ENCODE measurements at places on chromosomes 16 and 17.

DNA sequence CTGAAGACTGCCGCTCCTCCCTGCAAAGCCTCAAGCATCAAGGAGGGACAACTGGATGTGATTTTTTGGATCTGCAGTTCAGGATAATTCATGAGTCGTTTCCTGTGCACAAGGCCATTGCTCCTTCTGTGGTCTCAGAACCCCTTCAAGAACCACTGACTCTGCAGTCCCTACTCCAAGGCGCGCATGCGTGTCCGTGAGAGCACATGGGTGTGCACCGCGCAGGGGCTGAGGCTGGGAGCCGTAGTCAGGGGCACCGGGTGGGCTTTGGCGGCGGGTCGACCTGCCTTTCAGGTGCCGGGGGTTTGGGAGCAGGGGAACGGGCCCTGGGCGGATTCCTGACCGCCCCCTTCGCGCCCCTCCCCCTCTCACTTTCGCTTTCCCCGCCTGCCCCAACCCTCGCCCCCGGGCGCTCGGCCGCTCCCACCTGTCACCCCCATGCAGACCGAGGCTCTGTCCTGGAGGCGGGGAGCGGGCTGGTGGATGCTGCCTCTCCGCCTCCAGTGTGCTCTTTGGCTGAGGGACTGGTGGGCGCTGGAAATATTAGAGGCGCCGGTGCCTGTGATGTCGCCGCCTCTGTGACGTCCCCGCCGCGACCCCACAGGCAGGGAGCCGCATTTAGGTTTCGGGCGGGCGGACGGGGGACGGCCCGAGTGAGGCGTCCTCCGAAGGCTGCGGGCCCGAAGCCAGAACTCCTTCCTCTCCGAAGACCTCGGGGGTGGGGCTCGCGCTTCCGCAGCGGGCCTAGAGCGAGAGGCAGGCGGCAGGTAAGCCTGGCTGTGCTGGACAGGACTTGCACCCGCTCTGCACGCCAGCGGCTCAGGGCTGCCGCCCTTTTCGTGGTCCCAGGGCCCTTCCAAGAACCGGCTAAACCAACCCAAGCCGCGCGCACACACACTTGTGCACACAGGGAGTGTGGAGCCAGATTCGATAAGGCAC is at the start of gene SPATA32:
TSS of gene SPATA32 (minus strand) at position 518 of the 939 bp plus-strand sequence. CDS start at position 440, 78 bp downstream.
- no peak for DNase-seq

DNA sequence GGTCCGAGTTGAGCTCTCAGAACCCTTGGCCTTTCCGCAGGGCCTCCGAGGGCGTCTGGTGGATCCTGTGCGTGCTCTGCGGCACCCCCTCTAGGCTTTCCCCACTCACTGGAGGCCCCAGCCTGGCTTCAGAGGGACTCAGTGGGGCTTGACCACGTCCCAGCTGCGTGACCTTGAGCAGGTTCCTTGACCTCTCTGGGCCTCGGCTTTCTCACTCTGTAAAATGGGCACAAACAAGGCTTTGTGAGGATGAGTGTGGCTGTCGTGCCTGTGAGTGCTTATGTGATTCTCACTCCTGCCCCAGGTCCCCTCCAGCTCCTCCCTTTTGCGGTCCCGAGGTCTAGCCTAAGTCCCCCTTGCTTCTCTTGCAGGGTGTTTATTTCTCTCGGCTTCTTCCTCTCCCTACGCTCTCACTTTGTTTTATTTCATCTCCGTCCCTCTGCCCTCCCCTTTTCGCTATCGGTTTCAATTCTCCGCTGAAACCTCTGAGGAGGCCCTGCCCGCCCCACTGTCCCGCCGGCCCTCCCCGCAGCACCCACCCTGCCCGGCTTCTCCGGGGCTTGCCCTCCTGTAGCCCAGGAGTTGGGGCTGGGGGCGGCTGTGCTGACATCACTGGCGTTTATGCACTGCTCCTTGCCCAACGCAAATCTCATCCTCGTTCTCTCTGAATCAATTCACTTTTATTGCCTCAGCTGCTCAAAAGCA is 82.3 kb upstream of the CBX4 start:
- no peak for DNase-seq

GRCh38 chr17:48104440-48104839 is 3.1 kb upstream of the SNX11 start:
- DNase-seq: no peak

GRCh38 chr16:70803319-70803718 is 2.4 kb upstream of the VAC14 start:
- DNase-seq: no peak

GRCh38 chr16:11090232-11090631 is 145.9 kb downstream of the CLEC16A start:
- no peak for DNase-seq

GRCh38 chr16:72787130-72787513 is 260.8 kb downstream of the ZFHX3 start:
- no peak for DNase-seq

- no peak for DNase-seq
These were observed 7.0 kb downstream of the XYLT2 start for GRCh38 chr17:50352693-50353599.

- DNase-seq: no peak
These were observed 20.7 kb downstream of the TMEM204 start for GRCh38 chr16:1553946-1554825.

- DNase-seq: no peak
These were observed 170.4 kb downstream of the WSCD1 start for GRCh38 chr17:6240601-6241000.

DNA sequence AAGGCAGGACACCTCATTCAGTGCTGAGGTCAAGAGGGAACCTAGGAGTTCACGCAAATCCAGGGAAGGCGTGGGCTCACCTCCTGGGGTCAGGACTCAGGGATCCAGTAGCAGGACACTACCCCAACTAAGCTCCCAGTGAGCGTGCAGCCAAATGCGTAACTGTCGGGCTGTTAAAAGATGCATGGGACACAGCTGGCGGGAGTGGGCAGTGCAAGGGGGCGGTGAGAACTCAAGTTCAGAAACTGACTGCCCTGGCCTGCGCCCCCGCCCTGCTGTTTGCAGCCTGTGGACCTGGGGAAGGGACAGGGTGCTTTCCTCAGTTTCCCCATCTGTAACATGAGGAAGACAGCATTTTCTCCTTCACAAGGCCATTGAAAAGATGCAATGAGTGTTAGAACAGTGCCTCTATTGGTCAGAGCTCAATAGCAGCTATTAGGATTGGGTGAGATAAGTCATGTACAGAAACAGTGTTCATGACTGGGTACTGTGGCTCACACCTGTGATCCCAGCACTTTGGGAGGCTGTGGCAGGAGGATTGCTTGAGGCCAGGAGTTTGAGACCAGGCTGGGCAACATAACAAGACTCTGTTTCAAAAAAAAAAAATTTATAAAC is 20.2 kb downstream of the CDIPT start:
- DNase-seq: no peak

DNA sequence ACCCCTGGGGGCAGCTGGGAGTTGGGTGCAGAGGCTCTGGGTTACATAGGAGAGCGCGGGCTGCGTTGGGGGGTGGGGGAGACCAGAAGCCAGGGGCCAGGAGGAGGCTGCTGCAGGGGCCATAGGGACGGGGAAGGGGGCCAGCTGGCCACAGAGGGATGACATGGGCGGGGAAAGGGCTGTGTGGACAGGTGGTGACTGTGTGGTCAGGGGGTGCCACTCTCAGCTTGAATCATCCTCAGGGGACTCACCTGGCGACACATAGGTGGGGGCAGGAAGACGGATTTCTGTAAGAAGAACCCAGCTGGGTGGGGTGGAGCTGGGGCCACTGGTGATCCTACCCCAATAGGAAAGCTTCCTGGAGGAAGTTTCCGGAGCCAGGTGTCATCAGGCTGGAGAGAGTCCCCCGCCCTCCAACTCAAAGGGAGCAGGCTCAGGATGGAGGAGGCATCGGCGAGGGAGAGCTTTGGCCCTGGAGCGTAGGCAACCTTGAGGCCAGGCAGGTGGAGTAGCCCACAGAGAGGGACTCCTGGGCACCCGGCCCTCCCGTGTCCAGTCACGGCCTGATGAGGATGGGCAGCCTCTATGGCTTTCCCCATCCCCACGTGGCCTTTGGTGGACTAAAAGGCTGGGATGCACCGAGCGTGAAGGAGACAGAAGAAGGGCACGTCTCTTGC is 1.2 kb downstream of the TRPV3 start:
- no peak for DNase-seq

DNA sequence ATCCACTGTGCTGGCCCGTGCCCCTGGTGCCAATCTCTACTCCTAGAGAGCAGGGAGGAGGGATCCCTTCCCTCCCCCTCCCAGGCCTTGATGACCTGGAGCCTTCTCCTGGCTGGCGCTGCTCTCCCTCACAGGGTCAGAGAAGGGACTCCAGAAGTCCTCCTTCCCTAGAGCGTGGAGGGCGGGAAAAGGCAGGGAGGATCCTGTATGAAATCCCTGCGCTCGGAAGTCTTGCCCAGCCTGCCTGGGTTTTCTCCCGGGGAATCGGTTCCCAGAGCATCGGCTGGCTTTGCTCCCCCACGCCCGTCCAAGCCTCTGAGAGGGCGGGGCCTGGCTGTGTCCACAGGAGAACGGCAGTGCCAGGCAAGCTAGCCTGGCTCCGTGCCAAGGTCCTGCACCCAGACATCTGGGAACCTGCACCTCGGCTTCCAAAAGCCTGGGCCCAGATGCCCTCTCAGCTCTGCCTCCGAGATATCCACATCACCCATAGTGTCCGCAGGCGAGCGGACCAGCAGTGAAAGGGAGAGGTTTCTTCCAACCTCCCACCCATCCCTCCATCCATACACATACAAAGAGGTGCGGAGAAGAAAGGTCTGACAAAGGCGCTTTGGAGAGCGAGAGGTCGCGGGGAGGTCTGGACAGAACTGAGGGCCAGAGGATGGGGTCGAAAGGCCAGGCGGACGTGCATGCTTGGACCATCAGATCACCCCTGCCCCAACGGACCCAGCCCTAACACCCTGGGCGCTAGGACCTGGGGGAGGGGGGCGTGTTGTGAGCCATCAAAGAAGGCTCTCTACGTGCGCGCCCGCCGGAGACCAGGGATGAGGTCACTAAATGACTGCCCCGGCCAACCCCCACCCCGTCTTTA is 1.1 kb downstream of the MPP2 start:
- peak; percentile 53 for DNase-seq

GRCh38 chr16:73202161-73202729 is 154.3 kb upstream of the ZFHX3 start:
- peak; percentile 70 for DNase-seq

- DNase-seq: no peak
These were observed 96.3 kb upstream of the RCVRN start for GRCh38 chr17:10001306-10001873.

DNA sequence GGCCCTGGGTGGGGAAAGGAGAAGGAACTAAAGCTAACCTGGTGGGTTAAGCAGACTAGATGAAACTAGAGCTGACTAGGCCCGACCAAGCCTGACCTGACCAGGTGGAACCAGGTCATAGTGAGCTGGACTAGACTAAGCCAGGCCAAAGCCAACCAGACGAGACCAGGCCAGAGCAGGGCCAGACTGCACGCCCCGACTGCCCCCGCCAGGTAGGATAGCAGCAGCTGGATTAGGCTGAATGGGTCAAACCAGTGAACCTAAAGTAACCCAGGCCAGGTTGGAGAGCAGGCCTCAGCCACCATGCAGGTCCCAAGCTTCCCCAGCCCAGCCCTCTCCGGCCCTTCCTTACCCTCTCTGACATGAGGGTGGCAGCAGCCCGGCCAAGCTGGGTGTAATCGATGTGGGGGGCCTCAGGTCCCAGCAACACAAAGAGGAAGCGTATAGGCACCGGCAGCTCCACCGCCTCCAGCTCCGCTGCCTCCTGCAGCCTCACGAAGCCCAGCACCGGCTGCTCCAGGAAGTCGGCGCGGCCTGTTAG is 9.1 kb downstream of the SLC4A1 start:
- DNase-seq: no peak

- DNase-seq: no peak
These were observed 31.0 kb downstream of the CCDC40 start for GRCh38 chr17:80067393-80067986.

DNA sequence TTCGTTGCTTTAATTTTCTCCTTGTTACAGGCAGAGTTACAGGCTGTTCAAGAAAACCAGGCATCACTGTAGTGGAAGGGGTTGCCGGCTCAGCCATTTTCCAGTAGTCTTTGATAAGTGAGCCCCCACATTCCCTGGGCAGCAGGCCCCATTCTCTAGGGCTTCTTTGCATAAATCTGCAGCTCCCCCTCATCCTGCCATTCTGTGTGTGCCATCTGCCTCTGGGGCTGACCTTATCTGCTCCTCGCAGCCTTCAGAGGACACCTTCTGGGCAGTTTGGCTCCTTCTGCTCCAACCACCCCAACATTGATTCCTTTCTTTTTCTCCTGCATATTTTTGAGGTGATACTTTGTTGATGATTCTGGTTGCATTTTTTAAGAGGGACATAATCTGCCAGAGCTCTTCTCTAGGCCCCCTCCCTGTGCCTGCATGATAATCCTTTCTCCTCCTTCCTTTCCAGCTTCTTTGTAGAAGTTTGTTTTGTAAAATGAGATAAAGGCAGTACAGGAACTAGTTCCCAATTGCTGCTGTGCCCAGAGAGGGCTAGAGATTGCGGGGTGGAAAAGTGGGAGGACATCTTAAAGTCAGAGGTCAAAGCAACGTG is 17.1 kb downstream of the RND2 start:
- DNase-seq: no peak

GRCh38 chr17:73010414-73010813 is 82.1 kb downstream of the SLC39A11 start:
- DNase-seq: no peak

DNA sequence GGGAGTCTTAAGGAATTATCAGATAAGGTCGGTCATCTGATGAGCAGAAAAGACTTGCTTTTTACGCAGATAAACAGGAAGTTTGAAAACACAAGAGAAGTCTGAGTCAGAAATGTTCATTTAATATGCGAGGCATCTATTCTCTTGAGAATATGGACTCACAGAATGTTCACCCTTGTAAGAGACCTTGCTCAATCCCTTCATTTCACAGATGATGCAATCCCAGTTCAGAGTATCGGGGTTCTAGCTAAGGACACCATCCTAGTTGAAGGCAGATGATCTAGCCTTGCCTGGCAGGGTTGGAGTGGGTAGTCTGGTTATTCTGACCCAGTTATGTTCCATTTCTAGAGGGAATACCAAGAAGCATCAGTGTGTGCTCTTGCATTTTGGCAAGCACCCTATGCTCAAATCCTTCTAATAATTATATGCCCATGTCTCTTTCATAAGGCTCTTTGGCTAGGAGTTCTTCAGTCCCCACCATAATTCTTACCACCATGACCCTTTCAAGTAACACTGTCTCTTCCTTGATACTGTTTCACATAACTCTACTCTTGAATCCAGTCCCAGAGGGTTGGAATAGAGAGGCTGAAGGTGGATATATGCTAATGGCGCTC is 42.5 kb downstream of the YPEL2 start:
- peak; percentile 89 for DNase-seq

GRCh38 chr16:1541293-1542165 is 8.1 kb downstream of the TMEM204 start:
- DNase-seq: no peak

- peak; percentile 11 for DNase-seq
These were observed 16.5 kb upstream of the NF1 start for GRCh38 chr17:31078290-31078689.

DNA sequence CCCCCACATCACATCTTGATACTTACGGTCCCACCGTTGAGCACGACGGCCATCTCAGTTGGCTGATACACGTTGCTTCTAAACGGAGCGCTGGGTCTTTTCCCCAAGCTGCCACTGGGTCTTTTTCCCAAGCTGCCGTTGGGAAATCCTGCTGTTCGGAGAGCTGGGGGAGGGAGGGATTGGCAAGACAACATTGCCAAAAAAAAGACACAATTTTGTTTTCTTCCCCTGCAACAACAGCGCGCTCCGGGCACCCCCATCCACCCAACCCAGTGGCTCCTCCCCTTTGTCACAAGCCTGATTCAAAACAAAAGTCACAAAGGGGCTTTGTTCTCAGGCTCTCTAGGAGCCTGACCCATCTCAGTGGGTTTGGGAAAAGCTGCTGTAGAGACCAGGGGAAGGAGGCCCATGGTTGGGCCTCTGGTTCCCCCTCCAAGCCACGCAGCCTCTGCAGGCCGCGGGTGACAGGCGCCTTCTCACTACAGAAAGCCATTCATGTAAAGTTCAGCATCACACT is 22.8 kb downstream of the GPRC5B start:
- DNase-seq: no peak

- no peak for DNase-seq
These were observed 1.4 kb upstream of the RAC3 start for GRCh38 chr17:82029990-82030469.
